ENCODE measurements at places on chromosomes 13 and 19.

GRCh38 chr13:99140831-99141230 lies 59.8 kb upstream of the UBAC2 start:
- no peak for DNase-seq

DNA sequence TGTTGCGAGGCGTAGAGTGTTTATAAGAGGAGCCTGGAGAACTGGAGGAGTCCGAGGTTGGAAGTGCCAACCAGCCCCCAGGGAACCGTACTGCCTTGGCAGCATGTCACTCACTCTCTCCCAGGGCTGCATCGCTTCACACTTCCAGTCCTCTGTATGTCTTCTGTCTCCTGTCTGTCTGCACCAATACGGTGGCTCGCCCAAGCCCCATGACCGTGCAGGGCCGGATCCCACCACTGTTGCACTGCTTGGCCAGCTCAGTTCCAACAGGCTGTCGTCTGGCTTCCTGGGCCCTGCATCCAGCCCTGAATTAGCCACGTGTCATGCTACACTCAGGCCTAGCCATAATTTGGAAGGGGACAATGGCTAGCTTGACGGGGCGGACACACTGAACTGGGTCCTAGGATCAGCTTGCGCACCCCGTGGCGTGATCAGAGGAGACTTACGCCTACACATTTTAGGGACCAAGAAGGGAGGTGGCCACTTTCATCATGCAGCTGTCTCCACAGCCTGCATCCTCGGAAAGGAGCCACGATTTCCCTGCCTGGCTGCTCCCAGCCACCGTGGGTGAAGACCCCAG lies 147.1 kb downstream of the URI1 start:
- DNase-seq = no peak

GRCh38 chr19:57665261-57665806 lies 3.4 kb upstream of the ZSCAN4 start:
- DNase-seq = no peak

DNA sequence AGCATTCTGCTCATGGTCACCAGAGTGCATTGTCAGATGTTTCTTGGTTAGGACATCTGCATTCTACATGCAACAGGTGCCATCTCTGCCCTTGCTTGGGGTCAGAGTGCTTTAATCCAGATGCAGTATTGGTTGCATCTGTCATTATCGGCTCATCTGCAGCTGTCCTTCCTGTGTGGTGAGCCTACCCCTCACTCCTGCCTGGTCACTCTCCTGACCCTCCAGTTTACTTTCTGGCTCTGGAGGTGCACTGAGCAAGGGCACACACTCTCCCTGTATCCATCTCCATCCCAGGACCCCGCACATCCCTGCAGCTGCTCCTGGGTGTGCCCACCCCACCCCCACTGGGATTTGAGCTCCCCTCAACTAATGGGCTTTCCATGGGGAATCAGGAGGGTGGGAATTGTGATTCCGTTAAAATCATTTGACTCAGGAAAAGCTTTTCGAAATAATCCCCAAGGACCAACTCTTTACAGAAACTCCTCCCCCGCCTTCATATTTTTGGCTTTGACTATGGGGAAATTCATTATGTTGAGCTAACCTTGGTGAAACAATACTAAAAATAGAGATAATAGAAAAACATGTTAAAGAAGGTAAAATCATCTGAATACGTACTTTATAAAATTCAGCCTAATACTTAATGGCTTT lies 70.2 kb downstream of the COL4A2 start:
- no peak for DNase-seq

DNA sequence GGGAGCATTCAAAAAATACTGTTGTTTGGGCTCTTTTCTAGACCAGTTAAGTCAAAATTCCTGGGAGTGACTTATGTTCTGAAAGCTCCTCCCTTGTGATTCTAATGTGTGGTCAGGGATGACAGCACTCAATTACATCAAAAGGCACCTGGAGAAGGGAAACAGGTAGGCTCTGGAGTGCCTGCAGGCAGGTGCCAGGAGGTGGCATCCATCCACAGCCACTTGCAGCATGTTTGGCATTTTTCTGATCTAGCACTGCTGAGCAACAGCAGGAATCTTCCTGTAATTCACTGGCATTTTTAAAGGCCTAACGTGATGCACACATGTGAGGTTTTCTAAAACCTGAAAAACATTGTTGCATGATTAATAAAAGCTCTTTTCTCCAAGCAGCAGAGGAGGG lies 94.6 kb downstream of the CCNA1 start:
- no peak for DNase-seq
